ENCODE measurements at places on chromosomes 12 and 14.

DNA sequence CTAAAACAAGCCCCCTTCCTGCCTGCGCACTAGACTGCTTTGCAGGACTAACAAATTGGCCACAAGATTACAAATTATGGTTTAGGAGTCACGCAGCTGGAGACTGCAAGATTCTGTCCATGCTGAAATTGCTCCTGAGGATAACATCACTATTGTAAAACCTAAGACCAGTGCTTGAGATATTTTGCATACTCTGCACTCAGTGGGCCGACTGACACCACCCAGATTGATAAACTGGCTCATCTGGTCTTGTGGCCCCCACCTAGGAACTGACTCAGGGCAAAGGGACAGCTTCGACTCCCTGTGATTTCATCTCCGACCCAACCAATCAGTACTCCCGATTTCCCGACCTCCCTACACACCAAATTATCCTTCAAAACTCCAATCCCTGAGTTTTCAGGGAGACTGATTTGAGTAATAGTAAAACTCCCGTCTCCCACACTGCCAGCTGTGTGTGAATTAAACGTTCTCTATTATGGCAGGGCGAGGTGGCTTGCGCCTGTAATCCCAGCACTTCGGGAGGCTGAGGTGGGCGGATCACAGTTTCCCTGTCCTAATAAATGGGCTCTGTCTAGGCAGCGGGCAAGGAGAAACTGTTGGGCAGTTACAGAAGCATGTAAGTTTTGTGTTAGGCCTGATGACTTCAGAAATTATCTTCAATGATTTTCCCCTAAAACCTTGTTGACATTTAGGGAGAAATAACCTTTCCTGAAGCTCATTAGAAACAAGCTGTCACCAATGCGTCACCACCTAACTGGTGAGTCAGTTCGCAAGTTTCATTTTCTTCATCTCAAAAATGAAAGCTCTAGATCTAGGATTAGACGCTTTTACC, 5.3 kb upstream of the UBC start:
- DNase-seq = peak; percentile 76

DNA sequence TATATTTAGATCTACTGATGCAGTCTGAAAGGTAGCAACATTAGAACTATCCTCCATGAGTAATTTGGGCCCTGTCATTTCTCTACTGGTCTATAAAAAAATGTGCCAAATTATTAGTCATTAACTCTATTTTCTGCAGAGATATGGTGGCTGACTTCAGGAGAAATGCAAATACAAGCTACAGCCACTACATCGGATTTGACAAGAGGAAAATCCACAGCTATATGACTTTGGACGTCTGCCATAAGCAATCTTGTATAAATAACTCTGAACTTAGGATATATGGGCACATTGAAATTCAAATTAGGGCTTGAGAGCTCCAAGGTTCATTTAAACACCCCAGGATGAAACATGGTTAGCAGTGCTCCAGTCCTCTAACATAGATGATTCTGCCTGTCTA, 983.0 kb upstream of the LRFN5 start:
- DNase-seq = no peak

DNA sequence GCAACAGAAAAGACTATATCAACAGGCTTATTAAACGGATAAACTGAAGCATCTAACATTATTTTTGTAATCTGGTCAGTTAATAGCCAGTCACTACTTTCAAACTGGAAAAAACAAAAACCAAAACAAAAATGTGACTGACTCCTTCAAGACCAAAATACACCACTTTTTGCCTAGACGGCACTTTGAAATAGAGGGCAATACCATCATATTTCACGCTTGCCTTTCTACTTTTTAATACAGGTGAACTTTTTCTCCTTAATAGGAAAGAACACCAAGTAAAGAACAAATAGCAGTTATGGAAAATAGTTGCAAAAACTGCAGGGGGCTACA, 550 bp upstream of the NUP107 start:
- no peak for DNase-seq

GRCh38 chr14:24774187-24774915, 140.4 kb upstream of the GZMB start:
- DNase-seq = no peak
